ENCODE measurements at places on chromosomes 3 and 15.

DNA sequence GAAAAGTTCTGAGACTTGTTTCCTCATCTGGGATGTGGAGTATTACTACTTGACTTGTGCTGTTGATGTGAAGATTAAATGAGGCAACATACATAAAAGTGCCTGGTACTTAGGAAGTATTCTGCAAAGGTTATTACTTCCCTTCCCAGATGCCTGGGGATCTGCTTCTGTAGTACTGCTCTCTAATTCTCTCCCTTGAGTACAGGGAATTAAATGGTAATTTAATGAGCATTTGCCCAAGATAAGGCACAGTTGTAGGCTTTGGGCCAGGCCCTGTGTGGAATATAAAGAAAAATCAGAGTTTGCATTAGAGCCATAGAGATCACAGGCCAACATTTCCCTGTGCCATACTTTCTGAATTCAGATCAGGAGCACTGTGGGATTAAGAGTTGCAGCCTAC, 84.4 kb downstream of the LARS2 start:
- no peak for DNase-seq

- no peak for DNase-seq
These were observed 40.8 kb upstream of the BHLHE40 start for GRCh38 chr3:4938281-4938982.

- no peak for DNase-seq
These were observed 103.0 kb downstream of the ISL2 start for GRCh38 chr15:76439542-76439941.

GRCh38 chr3:123388042-123388441, 60.8 kb downstream of the ADCY5 start:
- no peak for DNase-seq

- DNase-seq, result no peak
These were observed 239.0 kb downstream of the SQOR start for GRCh38 chr15:45873781-45874180.

GRCh38 chr3:152646004-152646403, 188.9 kb upstream of the P2RY1 start:
- DNase-seq, result no peak

DNA sequence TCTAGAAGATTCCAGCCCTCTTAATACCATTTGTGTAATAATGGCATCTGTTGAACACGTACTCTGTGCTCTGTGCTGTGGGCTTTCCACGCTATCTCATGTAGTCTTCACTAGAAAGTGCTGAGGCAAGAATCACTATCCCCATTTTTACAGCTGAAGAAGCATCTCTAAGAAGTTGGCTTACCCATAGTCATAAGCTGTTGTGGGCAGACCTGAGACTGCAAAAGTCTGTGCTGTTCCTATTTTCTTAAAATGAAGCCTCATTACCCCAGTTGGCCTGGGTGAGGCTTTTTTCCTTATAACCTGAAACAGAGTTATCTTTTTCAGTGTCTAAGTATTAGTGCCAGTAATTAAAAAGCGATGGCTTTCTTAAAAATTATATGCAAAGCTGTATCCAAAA, 58.5 kb downstream of the ERC2 start:
- DNase-seq, result no peak

- no peak for DNase-seq
These were observed 4.7 kb upstream of the DCBLD2 start for GRCh38 chr3:98906230-98906629.
